ENCODE measurements at places on chromosomes 11 and 22.

DNA sequence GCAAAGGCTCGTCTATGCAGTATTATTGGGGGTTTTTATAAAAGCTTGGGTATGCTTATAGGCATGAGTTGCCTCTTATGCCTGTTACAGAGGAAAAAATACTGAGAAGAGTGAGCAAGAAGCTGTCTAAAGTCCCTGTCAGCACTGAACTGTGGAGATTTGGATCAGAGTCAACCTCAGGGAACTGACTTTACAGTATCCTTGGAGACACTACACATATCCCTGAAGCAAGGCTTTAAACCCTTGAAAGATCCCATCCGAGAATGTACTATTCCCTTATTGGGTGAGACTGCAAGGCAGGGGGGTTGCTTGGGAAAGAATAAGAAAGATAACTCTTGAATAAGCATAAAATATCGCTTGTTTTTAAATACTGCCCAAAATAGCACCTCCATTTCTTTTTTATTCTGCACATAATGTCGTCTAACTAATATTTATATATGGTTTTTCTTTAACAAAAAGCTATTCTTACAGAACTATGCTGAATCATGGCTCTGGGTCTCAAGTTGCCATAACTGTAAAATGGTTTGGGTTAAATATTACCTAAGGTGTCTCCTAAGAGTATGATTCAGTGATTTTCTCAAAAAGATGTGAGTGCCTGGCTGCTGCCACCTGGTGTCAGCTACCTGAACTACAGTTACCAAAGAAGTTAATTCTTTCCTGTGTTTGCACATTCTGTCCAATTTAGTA, 1062.8 kb downstream of the DLG2 start:
- DNase-seq: peak; percentile 28

DNA sequence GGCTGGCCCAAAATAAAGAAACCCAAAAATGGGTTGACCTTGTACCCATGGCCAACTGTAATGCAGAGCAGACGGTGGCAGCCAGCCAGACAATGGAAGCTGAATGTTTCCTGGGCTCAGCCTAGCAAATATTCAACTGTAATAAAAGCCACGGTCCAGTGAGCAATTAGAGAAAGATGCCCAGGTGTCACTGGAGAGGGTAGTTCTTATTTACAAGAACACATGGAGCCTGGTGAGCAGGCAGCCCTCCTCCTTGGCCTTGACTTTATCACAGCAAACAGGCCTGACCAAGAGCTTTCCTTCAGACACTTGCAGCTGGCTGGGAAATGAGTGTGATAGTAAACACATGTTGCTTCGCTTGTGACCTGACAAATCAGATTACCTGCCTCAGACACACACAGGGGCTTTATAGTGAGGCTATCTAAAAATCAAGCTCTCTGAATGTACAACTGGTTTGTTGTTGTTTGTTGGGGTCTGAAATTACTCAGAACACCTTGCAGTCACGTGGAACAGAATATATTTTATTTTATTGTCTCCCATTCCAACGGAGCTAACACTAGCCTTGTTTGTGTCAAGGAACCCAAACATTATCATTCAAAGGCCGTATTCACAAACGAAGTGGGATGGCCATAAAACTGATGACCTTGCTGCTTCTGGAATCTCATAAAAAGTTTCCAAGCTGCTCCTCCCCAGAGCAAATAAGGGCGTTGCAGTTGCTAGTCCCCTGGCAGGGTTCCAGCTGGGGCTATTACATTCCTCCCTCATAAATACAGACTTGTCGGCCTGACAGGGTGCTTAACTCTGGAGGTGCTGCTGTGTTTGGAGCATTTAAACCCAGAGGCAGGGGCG, 161.1 kb downstream of the BBOX1 start:
- DNase-seq: no peak

DNA sequence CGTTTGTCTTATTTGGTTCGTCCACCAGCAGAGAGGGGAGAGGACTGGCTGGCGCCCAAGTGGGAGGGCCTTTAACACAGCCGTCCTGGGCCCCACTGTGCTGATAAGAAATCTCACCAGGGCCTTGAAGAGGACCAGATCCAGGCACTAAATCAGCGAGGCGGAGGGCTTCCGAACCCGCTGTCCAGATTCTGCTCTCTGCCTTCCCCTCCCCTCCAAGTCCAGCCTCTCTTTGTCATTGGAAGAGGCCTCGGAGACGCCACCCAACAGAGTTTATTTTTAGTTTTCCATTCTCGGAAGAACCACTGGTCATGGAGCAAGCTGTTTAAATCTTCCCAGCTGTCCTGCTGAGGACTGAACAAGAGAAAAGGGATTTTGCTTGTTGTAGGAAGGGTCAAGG, 9.3 kb upstream of the FXYD6 start:
- no peak for DNase-seq

DNA sequence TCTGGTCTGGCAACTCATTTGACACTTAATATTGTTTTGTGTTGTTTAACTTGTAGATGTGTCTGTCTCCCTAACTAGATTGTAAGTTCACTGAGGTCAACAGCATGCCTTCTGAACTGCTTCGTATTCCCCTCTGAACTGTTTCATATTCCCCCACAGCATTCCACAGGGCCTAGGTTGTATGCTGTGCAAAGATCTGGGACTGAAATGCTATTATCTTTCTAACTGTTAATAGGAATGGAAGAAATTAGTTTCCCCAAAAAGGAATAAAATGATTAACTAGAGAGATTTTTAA, 38.2 kb downstream of the ZNRF3 start:
- no peak for DNase-seq

DNA sequence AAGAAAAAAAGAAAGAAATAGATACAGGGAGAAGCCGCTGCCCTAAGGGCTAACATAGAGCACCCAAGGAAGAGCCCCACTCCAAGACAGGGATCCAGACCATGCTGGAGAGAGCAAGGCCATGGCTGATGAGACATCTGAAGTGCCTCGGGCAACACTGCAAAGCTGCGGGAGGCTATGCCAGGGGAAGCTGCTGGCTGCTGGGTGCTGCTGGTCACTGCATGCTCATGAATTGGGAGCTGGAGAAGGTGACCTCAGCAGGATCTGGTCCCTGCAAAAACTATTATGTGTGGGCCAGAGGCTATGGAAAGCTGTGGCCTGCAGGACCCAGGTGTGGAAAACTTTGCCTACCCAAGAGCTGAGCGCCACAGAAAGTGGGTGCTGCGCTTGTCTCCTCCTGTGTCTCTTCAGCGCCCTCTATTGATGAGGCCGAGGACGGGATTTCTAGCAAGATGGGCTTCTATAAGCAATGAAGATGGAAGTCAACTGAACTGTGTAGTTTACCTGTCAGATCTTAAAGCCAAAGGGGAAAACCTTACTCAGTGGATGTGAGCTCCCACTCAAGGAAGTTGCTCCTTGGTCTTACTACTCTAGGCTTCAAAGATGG, 17.3 kb upstream of the SLC29A2 start:
- peak; percentile 74 for DNase-seq

- no peak for DNase-seq
Measured at GRCh38 chr22:44777364-44777755, 25.0 kb downstream of the ARHGAP8 start.

GRCh38 chr11:11782532-11783110, 59.2 kb upstream of the USP47 start:
- DNase-seq: no peak

DNA sequence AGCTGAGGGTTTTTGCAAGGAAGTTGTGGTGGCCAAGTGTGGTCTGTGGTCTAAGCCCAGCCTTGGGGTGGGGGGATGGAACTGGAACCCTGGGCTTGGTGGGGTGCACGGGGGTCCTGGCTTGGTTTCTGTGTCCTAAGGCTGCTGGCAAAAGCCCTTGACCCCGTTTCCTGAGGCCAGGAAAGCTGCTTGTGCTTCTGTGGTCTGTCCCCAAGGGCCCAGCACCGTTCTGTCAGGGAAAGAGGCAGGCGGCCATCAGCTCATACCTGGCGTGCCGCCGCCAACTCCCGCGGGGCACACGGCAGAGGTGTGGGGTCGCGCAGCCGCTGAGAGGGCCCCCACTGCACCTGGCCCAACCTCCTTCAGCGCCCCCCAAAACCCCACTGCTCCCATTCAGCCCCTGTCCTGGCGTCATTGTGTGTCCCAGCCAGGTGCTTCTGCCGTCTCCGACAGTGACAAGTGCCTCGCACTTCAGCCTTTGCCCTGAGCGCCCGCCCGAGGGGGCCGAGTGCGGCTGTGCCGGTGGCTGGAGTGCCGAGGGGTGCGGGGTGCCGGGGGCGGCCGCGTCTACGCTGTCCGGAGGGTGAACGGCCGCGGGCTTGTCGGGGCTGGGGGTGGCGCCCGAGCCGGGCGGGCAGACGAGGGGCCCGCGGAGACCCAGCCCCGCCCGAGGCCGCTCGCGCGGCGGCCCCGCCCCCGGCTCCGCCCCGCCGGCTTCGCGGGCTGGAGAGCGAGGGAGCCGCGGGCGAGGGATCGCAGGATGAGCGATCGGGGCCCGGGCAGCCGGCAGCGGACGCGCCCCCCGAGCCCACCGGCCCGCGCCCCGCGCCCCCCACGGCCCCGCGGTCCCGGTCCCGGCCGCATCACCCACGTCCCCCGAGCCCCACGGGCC, at the start of gene CNIH2:
Gene CNIH2 (plus strand): TSS at position 705 of the 892 bp plus-strand sequence. CDS start 282 bp downstream, outside the sequence.
- DNase-seq: peak; percentile 47

- no peak for DNase-seq
Measured at GRCh38 chr11:45484326-45484883, 181.0 kb downstream of the CHST1 start.

DNA sequence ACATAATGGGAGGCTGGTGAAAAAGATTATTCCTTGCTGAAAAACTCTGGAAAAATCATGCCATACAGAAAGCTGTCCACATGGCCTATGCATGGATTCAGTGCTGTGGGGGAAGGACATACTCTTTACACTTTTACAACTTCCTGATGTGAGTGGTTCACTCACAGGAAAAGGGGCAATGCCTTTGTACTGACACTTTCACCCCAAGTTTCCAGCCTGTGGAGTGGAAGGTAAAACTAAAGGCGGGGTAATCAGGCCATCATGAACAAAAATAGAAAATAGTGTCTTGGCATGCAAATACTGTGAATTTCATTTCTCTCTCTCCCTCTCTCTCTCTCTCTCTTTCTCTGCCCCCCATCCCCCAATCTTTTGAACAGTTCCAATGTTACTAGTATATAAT, 281.8 kb downstream of the ETS1 start:
- no peak for DNase-seq

DNA sequence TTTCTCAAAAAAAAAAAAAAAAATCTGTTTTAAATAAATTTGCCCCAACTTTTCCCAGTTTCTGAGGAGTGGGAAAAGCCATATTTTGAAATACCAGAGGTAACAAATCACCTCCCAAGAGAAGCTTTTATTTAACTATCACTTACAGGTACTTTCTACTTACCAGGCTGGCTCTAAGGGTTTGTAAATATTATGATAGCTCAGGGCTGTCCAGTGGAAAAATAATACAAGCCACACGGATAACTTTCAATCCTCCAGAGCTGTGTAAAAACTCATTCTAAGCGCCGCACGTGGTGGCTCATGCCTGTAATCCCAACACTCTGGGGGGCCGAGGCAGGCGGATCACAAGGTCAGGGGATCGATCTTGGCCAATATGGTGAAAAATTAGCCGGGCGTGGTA, 5.6 kb upstream of the SEC14L4 start:
- no peak for DNase-seq

GRCh38 chr11:64292460-64293254, 1.6 kb downstream of the KCNK4 start:
- DNase-seq: no peak

- DNase-seq: peak; percentile 18
Measured at GRCh38 chr11:47924184-47924691, 56.1 kb upstream of the PTPRJ start.

DNA sequence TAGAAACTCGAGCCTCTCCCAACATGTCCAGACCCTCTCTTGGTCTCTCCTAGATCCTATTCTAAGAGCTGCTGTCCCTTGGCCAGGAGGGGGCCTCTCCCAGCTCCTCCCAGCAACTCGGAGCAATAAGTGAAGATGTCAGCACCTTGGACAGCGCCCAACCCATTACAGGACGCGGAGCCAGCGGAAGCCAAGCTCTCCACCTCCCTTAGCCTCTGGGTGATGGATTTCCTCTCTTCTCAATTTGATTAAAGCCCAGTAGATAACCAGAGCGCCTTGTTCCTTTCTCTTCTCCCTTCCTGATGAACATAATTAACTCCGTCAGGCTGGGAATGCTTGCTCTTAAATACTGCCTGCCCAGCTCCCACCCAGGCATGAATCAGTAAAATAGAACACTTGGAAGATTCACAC, 26.2 kb upstream of the TPBGL start:
- peak; percentile 84 for DNase-seq

DNA sequence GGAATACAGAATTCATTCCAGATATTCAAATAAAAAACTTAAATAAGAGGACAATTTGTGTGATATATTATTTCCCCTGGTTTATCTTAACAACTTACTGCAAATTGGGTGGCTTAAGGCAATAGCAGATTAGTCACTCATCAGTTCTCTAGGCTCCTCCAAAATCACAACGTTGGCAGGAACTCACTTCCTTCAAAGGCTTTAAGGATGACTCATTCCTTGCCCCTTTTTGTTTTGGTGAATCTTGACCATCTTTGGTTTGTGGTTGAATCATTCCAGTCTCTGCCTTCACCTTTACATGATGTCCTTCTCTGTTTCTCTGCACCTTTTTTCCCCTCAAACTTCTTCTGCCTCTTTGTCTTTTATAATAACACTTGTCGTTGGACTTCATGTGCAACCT, 3.4 kb downstream of the OR10AG1 start:
- DNase-seq: no peak

DNA sequence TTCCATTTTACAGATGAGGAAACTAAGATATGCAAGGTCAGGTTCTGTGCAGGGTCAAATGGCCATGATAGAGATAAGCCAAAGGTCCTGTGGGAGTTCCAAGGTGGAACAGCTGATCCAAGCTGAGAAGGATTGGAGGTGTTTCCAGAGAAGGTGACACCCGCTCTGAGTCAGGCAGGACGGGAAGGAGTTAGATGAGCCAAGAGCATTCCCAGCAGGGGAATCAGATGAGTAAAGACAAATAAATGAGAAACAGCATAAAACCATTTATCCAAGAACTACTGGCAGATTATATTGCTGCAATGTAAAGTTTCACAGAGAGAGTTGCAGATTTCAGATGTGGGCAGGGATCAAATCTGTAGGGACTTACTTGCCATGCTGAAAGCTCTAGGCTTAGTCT, 18.9 kb upstream of the HEPHL1 start:
- DNase-seq: no peak

GRCh38 chr11:67119585-67120391, 725 bp downstream of the KDM2A start:
- peak; percentile 36 for DNase-seq

DNA sequence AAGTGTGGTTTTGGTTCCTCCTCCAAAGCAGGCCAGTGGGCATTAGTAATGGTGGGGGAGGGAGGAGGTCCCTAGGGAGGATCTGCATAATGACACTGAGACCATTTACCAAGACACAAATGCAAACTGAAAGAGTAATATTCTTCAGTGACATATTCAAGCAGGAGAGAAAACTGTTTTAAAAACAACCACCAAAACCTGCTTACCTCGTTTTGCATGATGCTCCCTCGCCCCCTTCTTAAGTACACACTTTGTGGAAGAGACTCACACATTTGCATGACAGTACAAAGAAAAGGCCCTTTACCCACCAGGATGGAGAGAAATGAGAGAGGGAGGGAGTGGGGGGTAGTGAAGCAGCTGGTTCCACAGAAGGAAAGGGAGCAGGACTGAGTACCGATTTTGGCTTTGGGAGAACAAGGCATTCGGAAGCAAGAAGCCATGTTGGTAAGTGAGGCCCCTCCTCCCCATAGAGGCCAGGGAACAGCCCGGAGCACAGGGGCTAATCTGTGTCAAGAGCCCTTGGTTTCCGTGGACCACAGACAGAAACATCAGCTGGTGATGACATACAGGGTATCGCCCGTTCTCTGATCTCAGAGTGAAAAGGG, 13.0 kb upstream of the OPCML start:
- DNase-seq: no peak
